Esophagus squamous epithelium (tissue), 5 donors: ENCODE measurements at places on chromosomes 7 and 10.

GRCh38 chr7:35993676-35994606, 159.1 kb upstream of the EEPD1 start:
- no peak for DNase-seq

GRCh38 chr7:138886501-138886917, 88.5 kb upstream of the ATP6V0A4 start:
- no peak for DNase-seq

- no peak for DNase-seq
These were observed 30.2 kb downstream of the DHTKD1 start for GRCh38 chr10:12098966-12099365.

GRCh38 chr7:157895520-157896375, 558.9 kb downstream of the DNAJB6 start:
- no peak for DNase-seq

DNA sequence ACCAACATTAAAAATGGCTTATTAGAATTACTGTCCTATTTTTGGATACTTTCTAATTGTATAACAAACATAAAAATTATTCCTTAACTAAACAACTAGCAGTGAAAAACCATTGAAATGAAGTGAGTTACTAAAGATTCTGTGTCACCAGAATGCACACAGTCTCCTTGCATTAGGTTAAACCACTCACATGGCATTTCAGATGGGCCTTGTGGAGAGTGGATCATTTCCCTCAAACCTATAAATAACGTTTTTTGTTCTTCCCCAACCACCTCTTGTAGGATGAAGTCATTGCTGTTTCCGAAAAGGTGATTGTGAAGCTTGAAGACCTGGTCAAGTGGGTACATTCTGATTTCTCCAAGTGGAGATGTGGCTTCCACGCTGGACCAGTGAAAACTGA, 38.4 kb downstream of the ARID5B start:
- DNase-seq = no peak

- DNase-seq = no peak
These were observed 5.0 kb downstream of the TRIM24 start for GRCh38 chr7:138465046-138465445.

DNA sequence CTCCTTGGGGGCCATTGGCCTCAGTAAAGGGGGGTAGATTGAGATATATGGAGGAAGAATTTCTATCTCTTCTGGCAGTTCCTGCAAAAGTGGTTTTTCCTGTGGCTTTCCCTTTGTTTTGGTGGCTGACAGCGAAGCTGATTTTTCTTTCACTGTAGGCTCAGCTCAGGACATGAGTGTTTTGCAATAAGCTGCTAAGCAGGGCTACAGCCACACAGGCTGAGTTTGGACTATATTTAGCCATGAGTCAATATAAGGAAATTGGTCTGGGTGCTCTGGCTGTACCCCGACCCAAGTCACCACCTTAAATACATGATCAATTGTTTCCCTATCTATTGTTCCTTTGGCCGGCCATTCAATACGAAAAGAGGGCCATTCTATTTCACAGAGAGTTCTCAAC, 212.7 kb upstream of the KCND2 start:
- DNase-seq = no peak

- no peak for DNase-seq
These were observed 100.8 kb downstream of the ARHGAP21 start for GRCh38 chr10:24622781-24623301.
